ENCODE measurements at places on chromosomes 16 and 17. TPM values are rescaled to one million over a fixed set of nuclear protein-coding genes. Genes with fewer than 3 reads are reported as not detected.

Gene NXPH3
- total RNA-seq: 0.46 TPM

Gene CETP
- total RNA-seq: not detected

Gene NEUROD2
- total RNA-seq: not detected

Gene ADAMTS18
- not detected for total RNA-seq

Gene CFAP119
- 9.1 TPM for total RNA-seq

Gene TNFRSF13B
- total RNA-seq: not detected

Gene NGFR
- 0.83 TPM for total RNA-seq

Gene SLC52A1
- 1.2 TPM for total RNA-seq

Gene PLEKHH3
- 16.3 TPM for total RNA-seq

Gene ABCA10
- total RNA-seq: 0.22 TPM

Gene CFAP52
- total RNA-seq: not detected

Gene MCRIP1
- total RNA-seq: 87.6 TPM

Gene ADAP2
- total RNA-seq: 3.7 TPM

Gene LDHD
- 0.63 TPM for total RNA-seq

Gene NRN1L
- total RNA-seq: 0.29 TPM

Gene CPHXL2
- total RNA-seq: not detected

Gene EPX
- total RNA-seq: not detected

Gene EVPLL
- not detected for total RNA-seq

Gene MYH8
- not detected for total RNA-seq

Gene CDRT15L2
- total RNA-seq: not detected

Gene KCNAB3
- total RNA-seq: 2.4 TPM

Gene TNS4
- total RNA-seq: 91.4 TPM
